Stimulated activated CD4-positive, alpha-beta T cell treated with anti-CD3 and anti-CD28 coated beads, Interleukin-15, amount 100 ng/mL, for 1 hour (primary cell): ENCODE measurements at places on chromosomes 12 and 14.

- DNase-seq, result no peak
Measured at GRCh38 chr12:79046021-79046420, 181.4 kb downstream of the SYT1 start.

DNA sequence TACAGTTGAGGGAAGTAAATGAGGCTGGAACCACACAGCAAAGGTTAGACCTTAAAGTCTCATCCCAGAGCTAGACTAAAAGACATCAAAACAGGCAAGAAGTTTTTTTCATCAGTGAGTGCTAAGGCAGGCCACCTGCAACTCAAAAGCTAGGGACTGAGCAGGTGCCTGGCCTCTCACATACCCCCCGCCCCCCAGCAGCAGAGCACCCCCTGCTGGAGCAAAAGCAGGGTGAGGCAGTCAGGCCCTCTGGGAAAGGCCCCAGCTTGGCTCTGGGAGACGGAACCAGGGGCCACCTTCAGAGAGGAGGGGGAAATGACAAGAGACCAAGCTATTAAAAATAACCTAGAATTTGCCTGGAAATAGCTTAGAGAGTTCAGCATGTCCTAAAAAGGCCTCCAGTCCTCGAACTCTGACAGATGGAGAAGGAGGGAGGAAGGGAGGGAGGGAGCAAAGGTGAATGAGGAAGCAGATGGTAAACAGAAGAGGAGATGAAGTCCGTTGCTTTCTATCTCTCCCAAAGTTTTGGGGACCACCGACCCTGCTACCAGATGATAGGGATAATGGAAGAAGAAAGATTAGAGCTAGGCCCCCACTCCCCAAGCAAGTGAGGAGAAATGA is 1.8 kb downstream of the ITGA7 start:
- DNase-seq, result no peak

GRCh38 chr12:119157978-119158377 is 20.8 kb upstream of the HSPB8 start:
- DNase-seq, result no peak

DNA sequence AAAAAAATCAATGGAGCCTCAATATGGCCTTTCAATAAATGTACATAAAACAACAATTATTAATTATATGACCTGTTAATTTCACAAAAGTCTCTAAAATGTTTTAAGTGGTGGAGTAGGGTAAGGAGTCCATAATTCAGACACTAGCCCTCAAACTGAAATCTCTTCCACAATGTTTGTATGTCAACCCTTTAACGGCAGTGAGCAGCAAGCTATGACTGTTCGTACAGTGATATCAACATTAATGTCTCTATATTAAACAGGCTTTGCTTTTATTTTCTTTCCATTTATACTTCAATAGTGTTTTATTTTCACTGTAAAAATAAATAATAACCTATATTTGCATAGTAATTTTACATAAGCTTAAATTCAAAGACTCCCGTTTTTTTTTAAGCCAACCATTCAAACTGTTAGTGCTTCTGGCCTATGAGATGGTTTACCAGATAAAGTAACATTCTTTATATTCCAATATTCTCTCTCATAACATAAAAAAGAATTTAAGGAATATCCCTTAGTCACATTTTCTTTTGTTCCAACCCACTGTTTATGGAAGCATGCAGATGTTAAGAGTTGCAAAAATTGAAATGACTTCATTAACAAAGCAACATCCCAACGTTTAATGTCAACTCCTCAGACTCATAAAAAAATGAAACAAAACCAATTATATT is 2.3 kb downstream of the CDK17 start:
- DNase-seq, result no peak
